Stimulated activated naive CD8-positive, alpha-beta T cell treated with anti-CD3 and anti-CD28 coated beads, Interleukin-15, Interleukin-2, amounts not matched to agents 100 U/mL and 50 U/mL, for 24 hours (primary cell): ENCODE measurements at places on chromosomes 1 and 21.

DNA sequence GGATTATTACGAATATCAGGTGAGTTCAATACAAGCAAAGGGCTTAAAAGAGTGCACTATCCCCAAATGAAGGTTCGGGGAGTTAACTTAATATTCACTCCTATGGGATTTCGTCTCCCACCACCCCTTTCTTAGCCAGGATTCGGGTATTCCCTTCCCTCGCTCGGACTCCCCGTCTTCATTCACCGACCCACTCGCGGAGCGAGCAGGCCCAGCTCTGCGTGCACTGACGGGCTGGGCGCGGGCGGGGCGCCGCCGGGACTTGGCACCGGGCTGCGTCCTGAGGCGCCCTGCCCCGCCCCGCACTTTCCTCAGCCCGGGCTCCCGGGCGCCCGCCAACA is 7.7 kb upstream of the MPZL1 start:
- peak; percentile 84 for DNase-seq

DNA sequence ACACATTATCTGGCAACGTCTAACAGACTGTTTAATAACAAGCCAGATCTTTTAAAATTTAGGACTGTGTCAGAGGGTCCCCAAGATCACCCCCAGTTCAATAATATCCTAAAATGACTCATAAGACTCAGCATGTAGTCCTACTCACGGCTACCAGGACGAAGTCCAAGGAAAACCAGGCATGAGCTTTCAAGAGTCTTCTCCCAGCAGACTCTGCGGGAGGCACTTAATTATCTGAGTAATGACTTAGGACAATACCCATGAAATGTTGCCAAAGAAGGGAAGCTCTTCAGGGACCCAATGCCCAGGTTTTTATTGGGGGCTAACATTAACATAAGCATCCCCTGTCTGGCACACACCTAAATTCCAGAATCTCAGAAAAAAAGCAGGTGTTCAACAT is 7.0 kb downstream of the HFM1 start:
- no peak for DNase-seq

DNA sequence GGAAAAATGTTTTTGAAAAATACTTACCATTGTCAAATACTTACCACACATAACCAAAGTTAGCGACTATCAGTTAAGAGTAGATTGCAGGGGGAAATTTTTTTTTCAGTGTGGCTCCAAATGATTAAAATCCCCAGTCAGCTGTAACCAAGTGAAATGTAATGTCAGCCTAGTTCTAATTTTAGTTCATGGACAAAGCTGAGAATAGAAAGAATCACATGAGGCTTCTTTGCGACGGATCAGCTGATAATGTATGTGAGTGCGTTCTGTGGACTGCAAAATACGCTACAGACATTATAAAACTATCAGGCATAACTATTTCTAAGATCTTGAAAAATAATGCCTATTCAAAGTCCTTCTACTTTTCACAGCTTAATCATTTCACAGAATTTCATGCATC is at the start of gene LRRC39:
LRRC39 (minus strand) TSS at position 166 of the 400 bp plus-strand sequence. CDS start 9,740 bp downstream, outside the sequence.
- DNase-seq: no peak

- DNase-seq: no peak
These were observed 641 bp upstream of the KCNK2 start for GRCh38 chr1:215081661-215082531.

DNA sequence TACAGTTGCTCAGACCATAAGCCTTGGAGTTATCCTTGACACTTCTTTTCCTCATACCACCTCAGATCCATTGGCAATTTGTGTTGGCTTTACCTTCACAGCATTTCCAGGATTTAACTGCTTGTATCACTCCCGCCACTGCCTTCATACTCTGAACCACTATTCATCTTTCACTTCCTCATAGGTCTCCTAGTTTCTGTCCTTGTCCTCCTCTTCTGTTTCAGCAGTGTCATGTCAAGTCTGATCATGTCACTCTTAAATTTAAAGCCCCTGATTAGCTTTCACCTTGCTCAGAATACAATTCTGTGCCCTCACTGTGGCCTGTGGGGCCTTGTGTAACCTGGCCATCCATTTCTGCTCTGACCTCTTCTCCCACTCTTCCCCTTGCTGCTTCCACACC is 34.7 kb upstream of the C1orf115 start:
- DNase-seq: no peak

- peak; percentile 57 for DNase-seq
These were observed 30.0 kb upstream of the EPS8L3 start for GRCh38 chr1:109793486-109794318.

GRCh38 chr1:169271098-169271497 is 96.5 kb downstream of the NME7 start:
- DNase-seq: no peak

GRCh38 chr1:44519035-44519676 is 114.1 kb downstream of the RNF220 start:
- DNase-seq: no peak

- no peak for DNase-seq
These were observed 11.6 kb upstream of the AKR7A3 start for GRCh38 chr1:19300211-19300610.

DNA sequence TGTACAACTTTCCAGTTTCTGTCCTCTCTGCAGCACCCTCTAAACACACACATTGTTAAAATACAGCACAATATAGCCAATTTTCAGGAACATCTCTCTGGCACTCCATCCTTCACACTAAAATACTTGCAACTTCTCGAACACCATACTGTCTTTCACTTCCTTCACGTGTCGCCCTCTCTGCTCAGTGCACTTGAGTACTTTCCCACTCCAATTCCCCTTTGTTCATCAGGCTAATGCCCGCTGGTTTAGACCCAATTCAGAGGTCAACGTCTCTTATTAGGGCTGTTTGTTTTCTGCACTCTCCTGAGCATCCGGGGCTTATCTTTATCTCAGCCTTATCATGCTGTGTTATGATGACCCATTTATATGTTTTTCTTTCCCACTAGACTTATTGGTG is 238.2 kb upstream of the SGIP1 start:
- no peak for DNase-seq

- no peak for DNase-seq
These were observed 57.2 kb downstream of the TNFSF4 start for GRCh38 chr1:173149887-173150286.

GRCh38 chr1:61131716-61132115 is 49.4 kb downstream of the NFIA start:
- DNase-seq: no peak

DNA sequence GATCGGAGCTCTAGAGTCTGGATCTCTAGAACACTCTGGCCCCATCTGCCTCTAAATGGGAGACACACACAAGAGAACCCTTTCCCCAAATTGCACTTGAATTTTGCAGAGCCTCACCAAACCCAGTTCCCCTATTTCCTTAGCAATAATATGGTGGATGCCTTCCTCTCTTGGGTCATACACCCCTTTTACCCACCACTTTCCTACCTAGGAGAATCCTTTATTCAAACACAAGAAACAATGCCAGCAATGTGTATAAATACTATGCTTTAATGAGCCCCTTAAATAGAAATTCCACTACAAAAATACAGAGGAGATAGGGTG is 760 bp upstream of the SF3B4 start:
- DNase-seq: no peak

DNA sequence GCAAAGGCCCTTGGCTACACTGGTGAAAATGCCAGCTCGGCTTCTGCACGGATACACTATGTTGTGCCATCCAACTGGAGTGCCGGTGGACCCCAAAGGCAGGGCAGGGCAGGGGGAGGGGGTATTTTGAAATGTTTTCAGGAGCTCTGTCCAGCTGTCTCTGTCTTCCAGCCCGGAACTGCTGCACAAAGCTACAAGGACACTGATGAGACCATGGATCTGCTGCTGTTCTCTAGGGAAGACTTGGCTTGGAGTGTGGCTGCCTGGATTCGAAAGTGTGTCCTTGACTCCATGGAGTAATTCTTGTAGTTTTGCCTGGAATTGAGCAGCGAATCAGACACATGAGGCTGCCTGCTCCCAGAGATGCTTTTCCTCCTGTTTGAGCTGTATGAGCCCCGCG is 42.4 kb downstream of the TTC39A start:
- no peak for DNase-seq

GRCh38 chr1:203504400-203505250 is 10.7 kb downstream of the OPTC start:
- DNase-seq: peak; percentile 80

DNA sequence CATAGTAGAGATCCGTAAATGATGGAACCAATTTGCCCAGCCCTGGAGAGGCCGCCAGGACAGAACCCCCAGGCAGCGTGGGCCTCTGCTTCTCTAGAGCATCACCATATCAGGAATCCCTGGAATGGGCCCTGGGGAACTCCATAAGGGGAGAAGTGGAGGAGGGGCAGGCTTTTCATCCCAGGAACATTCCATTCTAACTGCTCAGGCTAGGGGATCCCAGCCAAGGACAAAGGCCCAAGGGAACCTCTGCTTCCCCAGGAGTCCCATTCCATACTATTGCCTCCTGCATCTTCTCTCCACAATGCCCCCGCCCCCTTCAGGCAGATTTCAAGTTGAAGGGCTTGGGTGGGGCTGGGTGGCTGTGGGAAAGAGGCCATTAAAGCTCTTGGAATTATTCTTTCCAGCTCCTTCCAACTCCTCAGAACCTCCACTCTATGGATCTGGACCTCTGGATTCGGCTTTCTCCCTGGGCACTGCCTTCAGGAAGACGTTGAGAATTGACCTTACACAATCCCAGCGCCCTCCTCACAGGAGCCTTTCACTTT is 6.0 kb downstream of the TRNP1 start:
- DNase-seq: no peak

- DNase-seq: no peak
These were observed 46.6 kb downstream of the DISP3 start for GRCh38 chr1:11525516-11525915.

GRCh38 chr21:39453571-39454179 is 1.9 kb downstream of the SH3BGR start:
- no peak for DNase-seq

GRCh38 chr1:203185061-203185461 is 1.4 kb downstream of the CHI3L1 start:
- no peak for DNase-seq
